ENCODE measurements at places on chromosomes 7 and 10.

- no peak for DNase-seq
Observed at GRCh38 chr10:52551046-52551445, 221.5 kb downstream of the MBL2 start.

- peak; percentile 33 for DNase-seq
Observed at GRCh38 chr7:28239823-28240204, 59.2 kb upstream of the JAZF1 start.

GRCh38 chr7:92836489-92836999 is at the start of gene CDK6:
TSS of gene CDK6 (minus strand) at chr7:92836573. CDS start at chr7:92833323, 3,250 bp downstream.
- peak; percentile 39 for DNase-seq

GRCh38 chr7:12316925-12317324 is 86.7 kb downstream of the VWDE start:
- DNase-seq = no peak

- DNase-seq = peak; percentile 46
Observed at GRCh38 chr10:28991333-28992270, 297.3 kb upstream of the LYZL1 start.

DNA sequence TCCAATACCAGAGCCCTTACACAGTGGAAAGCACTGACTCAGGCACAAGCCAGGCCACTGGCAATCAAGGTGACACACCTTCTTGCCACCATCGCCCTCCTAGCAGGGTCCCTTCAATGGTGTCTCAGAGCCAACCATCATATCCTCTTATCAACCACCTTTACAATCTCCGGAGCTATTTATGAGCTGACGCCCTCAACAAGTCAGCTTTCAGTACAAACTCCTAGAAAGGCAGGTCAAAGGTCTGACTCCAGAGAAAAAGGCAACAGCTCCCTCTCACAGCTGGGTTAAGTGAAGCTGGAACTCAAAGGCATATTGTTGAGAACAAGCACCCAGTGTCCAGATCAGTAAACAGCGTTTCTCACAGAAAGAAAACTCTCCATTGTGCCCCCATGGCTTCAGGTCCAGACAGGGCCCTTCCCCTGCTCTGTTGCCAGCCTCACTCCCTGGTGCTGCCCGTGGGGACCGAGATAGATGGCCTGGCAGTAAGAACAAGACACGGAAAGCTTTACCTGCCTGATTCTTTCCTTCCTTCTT is 2.4 kb downstream of the ZNF3 start:
- DNase-seq = no peak

DNA sequence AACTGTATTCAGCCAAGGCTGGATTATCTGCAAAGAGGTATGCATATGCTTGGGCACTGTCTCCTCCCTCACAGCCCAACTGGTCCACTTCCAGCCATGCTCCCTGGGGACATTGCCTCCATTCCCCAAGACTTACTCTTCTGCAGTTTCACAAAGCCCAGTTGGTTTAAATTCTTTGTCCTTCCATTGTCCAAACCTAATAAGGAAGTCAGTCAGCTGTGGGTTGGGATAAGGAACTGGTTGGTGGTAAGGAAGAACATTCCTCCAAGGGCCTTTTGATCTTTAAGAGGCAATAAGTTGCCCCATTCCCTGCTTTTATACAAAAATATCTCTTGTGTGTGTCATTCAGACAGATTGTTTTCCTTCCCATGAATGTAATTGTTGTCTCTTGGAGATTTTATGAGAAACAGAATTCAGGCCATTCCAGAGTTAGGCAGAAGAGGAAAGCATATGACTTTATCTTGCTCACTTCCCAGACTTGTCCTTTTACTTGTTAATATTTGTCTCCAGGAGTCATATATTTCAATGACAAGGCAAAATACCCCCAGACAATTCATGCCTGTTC is 673.7 kb downstream of the SUGCT start:
- no peak for DNase-seq

- no peak for DNase-seq
Observed at GRCh38 chr7:107181172-107181571, 12.4 kb downstream of the HBP1 start.

DNA sequence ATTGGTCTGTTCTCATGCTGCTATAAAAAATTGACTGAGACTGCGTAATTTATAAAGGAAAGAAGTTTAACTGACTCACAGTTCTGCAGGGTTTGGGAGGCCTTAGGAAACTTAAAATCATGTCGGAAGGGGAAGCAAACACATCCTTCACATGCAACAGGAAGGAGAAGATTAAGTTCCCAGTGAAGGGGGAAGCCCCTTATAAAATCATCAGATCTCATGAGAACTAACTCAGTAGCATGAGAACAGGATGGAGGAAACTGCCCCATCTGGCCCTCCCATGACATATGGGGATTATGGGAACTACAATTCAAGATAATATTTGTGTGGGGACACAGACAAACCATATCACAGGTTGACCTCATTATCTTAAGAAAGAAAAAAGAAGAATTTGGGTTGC is 134.5 kb downstream of the PPP1R3A start:
- peak; percentile 86 for DNase-seq

DNA sequence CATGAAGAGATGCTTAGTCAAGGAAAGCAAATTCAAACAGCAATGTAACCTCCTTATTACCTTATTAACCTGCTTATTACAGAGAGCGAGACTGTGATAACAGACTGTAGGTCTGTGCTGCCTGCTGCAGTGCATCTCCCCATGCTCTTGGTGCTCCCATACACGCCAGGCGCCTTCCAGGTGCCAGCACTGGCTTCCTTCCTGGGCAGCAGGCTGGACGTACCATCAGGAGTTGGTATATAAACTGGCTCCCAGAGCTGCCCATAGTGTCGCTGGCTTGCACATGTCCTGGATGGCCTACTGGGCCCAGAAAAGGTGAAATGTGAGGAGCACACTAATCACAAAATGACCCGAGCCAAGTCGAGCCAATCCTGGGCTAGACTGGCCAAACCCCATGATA is 13.5 kb downstream of the ATP6V0E2 start:
- DNase-seq = no peak

DNA sequence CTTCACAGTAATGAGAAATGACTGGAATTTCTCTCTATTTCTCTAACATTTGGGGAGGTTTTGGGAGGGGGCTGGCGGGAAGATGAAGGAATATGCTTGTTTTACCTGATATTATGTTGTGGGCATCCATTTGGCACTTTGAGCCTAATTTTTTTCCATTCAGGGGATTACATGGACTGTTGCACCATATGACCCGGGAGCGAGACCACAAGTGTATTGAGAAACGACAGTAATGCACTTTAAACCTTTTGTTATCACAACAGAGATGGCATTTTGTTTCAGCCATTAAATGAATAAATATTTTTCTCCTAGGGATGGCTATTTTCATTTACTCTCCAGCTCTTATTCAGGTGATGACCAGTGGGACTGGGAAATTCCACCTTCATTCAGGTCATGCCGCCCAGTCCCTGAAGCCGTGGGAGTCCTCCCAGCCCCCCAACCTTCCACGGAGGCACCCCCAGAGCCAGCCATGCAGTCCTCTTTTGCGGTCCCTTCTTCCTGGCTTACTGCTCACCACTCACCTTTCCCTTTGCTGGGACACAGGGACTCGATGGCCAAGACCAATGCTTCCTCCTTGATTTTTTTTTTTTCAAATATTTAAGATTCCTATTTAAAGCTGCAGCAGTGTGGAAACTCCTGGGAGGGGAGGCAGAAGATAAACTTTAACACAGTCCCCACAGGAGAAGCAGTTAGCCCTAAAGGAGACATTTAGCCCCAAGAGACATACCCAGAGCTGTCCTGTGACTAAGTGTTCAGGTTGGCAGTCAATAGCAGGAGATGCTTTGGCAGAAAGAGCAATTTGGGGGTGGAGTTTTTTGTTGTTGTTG is 190.9 kb upstream of the YAE1 start:
- no peak for DNase-seq

DNA sequence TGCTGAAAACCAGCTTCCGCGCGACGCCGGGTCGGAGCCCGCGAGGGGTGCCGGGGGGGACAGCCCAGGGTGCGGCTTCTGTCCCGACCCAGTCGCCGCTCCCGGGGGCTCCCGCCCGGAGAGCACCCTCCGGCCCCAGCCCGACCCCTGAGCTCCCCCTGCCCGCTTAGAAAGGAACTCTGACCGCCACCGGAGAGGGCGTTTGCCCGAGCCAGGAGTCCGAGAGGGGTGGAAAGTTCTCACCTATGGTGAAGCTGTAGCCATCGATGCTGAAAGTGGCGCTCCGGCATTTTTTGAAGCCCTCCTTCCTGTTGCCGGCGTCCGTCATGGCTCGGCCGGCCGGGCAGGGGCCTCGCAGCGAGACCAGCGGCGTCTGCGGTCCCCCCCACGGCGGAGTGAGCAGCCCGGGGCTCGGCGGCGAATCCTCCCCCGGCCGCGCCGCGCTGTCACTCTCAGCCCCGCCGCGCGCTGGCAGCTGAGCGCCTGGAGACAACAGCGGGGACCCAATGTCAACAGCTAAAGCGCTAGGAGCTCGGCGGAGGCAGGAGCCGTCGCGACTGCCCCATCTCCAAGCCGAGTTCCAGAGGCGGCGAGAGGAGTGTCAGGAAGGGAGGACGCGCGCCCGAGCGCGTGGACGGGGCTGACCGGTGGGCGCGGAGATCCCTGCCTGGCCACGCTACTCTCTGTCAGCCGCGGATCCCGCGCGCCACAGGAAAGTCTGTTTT is 191.6 kb downstream of the LSM5 start:
- no peak for DNase-seq

GRCh38 chr7:120997882-120998474 is 9.5 kb downstream of the CPED1 start:
- DNase-seq = peak; percentile 89

- DNase-seq = peak; percentile 91
Observed at GRCh38 chr10:75408911-75409885, 7.6 kb upstream of the ZNF503 start.

- peak; percentile 77 for DNase-seq
Observed at GRCh38 chr7:158734861-158735260, 30.3 kb upstream of the NCAPG2 start.

- DNase-seq = no peak
Observed at GRCh38 chr7:27269455-27269854, 26.9 kb downstream of the EVX1 start.

- no peak for DNase-seq
Observed at GRCh38 chr10:30752481-30752881, 122.9 kb upstream of the LYZL2 start.
